H1 (cell line): ENCODE measurements at places on chromosomes 1 and 21.

GRCh38 chr1:213761845-213762407 lies 225.8 kb upstream of the PROX1 start:
- H3K27ac ChIP-seq: no peak overlapping the region
- DNase-seq: no peak
- H3K36me3 ChIP-seq: no peaks in the 10 kb centered on the region
- H3K4me1 ChIP-seq: no peaks in the 10 kb centered on the region; the same call in 1 of the 2 replicates

- no peaks in the 10 kb centered on the region for H3K27me3 ChIP-seq
- no peak overlapping the region for H3K27ac ChIP-seq
- H3K4me3 ChIP-seq: no peak overlapping the region
Observed at GRCh38 chr21:25396135-25396711, 211.1 kb downstream of the MRPL39 start.

- H3K4me3 ChIP-seq: no peak overlapping the region
- DNase-seq: no peak
- no peak overlapping the region for H3K27ac ChIP-seq
- H3K27me3 ChIP-seq: no peaks in the 10 kb centered on the region
Observed at GRCh38 chr1:202063093-202063492, 52.7 kb downstream of the ELF3 start.

DNA sequence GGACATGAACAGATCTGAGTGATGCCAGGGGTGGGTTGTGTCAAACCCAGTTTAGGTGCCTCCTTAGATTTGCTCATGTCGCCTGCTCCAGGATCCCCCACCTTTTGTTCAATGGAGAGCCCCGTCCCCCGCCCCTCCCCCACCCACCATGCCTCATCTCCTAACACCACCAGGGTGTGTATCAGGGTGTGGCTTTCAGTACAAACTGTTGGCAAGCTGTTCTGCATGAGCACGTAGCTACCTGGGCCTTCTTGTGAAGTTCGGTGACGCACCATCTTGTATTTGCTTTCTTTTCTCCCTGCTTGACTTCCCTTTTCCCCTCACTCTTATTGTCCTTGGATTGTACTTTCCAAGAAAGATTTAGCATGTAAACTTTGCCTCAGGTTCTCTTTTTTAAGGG lies 94.8 kb downstream of the EBNA1BP2 start:
- no peak overlapping the region for H3K4me3 ChIP-seq
- no peaks in the 10 kb centered on the region for H3K4me1 ChIP-seq
- no peak overlapping the region for H3K27ac ChIP-seq
- no peaks in the 10 kb centered on the region for H3K27me3 ChIP-seq

GRCh38 chr1:29081201-29081600 lies 42.5 kb downstream of the TMEM200B start:
- no peak overlapping the region for H3K4me3 ChIP-seq
- H3K27me3 ChIP-seq: no peaks in the 10 kb centered on the region
- H3K27ac ChIP-seq: no peak overlapping the region
- H3K36me3 ChIP-seq: no peaks in the 10 kb centered on the region
- no peaks in the 10 kb centered on the region for H3K4me1 ChIP-seq

DNA sequence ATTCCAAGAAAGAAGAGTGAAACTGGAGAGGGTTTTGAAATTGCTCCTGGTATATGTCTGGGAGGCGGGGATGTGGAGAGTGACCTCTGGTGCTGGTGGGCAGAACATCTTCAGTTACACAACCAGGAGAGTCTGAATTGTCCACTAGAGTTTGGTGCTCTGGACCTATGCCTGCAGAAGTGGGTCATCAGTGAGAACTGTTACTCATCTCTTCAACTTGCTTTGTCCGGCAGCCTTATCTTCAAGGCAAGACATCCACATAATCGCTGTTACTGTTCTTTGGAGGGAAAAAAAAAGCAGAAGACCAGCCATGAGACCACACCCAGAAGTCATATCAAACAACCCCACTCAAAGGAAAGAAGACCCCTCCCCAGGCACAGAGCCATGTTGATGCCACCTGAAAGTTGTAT lies 14.9 kb downstream of the SH2D1B start:
- H3K27ac ChIP-seq: no peak overlapping the region
- no peaks in the 10 kb centered on the region for H3K36me3 ChIP-seq
- H3K4me1 ChIP-seq: 0 out of 2 replicates have a peak, but pooled peaks cover 2% of the 10 kb centered on the region
- H3K4me3 ChIP-seq: no peak overlapping the region
- peak; percentile 14 for DNase-seq
- H3K27me3 ChIP-seq: no peaks in the 10 kb centered on the region

DNA sequence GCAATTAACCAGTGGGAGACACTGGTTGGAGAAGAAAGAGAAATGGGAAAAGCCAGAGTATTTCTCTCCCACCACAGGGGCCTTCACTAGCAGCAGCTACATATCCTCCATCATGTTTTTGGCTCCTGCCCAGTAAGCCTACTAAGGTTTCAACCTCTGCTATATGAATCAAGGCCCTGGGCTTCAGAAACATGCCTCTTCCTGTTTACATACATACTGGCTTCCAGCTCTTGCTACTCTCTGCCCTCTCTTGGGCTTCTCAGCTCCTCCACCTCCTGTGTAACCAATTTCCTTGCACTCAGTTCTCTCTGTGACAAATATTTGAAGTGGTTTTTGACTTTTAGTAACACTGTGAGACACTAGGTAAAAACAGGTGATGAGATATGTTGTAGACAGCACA lies 80.8 kb downstream of the LRRC7 start:
- H3K4me3 ChIP-seq: no peak overlapping the region
- no peak overlapping the region for H3K27ac ChIP-seq
- DNase-seq: no peak
- H3K36me3 ChIP-seq: no peaks in the 10 kb centered on the region

GRCh38 chr21:26425576-26425975 lies 147.5 kb downstream of the CYYR1 start:
- H3K4me3 ChIP-seq: no peak overlapping the region
- no peaks in the 10 kb centered on the region for H3K27me3 ChIP-seq
- H3K27ac ChIP-seq: no peak overlapping the region
- no peak for DNase-seq
- peaks cover 2% of the 10 kb centered on the region; the same call in 1 of the 2 replicates for H3K4me1 ChIP-seq

DNA sequence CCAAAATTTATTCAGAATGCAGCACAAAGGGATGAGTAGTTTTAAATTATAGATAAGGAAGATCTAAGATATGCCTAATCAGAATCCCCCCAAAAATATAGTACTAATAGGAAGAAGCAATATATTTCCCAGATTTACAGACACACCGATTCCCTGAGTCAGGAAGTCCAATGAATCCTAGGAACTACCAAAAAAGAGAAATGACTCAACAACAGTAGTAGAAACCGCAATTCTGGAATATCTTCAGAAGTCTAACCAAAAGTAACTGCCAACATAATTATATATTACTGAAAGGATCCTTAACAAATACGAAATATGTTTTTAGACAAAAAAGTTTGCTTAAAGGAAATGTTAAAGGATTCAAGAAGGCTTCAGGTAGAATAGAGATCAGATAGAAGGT lies 10.3 kb downstream of the AHCTF1 start:
- no peaks in the 10 kb centered on the region for H3K4me1 ChIP-seq
- no peak overlapping the region for H3K4me3 ChIP-seq
- no peak for DNase-seq
- no peak overlapping the region for H3K27ac ChIP-seq
- peaks cover 6% of the 10 kb centered on the region; the same call in 1 of the 2 replicates for H3K36me3 ChIP-seq

DNA sequence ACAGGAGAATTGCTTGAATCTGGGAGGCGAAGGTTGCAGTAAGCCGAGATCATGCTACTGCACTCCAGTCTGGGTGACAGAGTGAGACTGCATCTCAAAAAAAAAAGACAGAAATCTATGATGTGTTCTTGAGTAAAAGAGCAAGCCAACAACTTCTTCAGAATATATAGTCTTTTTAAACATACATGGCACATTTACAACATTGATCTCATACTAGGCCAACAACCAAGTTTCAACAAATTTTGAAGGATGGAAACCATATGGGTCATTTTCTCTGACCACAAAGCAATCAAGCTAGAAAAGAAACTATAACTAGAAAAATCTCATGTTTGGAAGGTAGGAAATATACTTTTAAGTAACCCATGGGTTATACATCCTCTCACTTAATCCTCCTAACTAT lies 38.3 kb downstream of the PAFAH2 start:
- DNase-seq: no peak
- H3K4me1 ChIP-seq: 0 out of 2 replicates have a peak, but pooled peaks cover 1% of the 10 kb centered on the region
- peaks cover 13% of the 10 kb centered on the region for H3K36me3 ChIP-seq
- no peak overlapping the region for H3K4me3 ChIP-seq

- peaks cover 3% of the 10 kb centered on the region; the same call in 1 of the 2 replicates for H3K36me3 ChIP-seq
- DNase-seq: no peak
- no peak overlapping the region for H3K27ac ChIP-seq
- no peaks in the 10 kb centered on the region for H3K4me1 ChIP-seq
- H3K4me3 ChIP-seq: no peak overlapping the region
Observed at GRCh38 chr1:2862814-2863647, 61.5 kb upstream of the TTC34 start.

DNA sequence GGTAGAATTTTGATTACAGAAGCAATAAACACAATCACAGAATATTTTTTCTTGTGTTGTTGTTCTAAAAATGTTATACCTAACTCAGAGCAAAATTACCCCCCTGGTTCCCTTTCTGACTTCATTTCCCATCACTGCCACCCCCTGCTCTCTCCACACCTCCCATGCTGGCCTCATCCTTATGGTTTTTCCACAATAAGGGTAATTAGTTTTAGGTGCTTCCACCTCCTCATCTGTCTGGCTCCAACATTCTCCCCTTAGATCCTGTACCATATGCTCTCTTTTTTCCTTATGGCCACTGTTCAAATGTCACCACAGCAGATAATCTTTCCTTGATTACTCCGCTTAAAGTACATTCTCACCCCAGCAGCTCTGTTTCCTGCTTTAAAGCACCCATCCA lies 2208.6 kb downstream of the MRPL39 start:
- no peaks in the 10 kb centered on the region for H3K4me1 ChIP-seq
- no peak overlapping the region for H3K27ac ChIP-seq

- H3K36me3 ChIP-seq: no peaks in the 10 kb centered on the region
- no peak overlapping the region for H3K4me3 ChIP-seq
- DNase-seq: no peak
- H3K4me1 ChIP-seq: peaks cover 15% of the 10 kb centered on the region
- 0 out of 2 replicates have a peak overlapping the region, but pooled peaks have one; percentile 21 for H3K27ac ChIP-seq
- H3K27me3 ChIP-seq: no peaks in the 10 kb centered on the region
Observed at GRCh38 chr1:6359216-6360116, 34.1 kb downstream of the ACOT7 start.

DNA sequence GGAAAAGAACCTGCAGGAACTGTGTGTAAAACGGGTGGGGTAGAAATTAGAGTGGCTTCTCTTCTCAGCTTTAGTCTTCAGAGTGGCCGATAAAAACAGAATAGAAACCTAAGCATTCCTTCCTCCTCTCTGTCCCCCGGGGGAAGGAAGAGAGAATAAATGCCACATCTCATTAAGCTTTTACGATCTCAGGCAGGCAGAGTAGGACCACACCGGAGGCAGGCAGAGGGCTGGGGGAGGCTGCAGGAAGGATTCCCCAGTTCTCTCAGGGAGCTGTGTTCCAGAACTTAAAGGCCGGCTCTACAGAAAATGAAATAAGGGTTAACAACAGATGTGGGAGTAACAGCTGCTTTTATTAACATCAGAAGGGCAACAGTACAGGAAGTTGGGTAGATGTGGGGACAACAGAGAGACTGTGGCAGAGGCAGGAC lies 24.5 kb upstream of the MEF2D start:
- DNase-seq: no peak
- peaks cover 10% of the 10 kb centered on the region for H3K4me1 ChIP-seq
- H3K4me3 ChIP-seq: no peak overlapping the region
- no peaks in the 10 kb centered on the region for H3K27me3 ChIP-seq
- no peak overlapping the region for H3K27ac ChIP-seq

- no peak for DNase-seq
- no peak overlapping the region for H3K27ac ChIP-seq
- no peaks in the 10 kb centered on the region for H3K27me3 ChIP-seq
- H3K4me1 ChIP-seq: no peaks in the 10 kb centered on the region
- H3K36me3 ChIP-seq: no peaks in the 10 kb centered on the region
Observed at GRCh38 chr1:229905031-229905545, 161.9 kb upstream of the GALNT2 start.

DNA sequence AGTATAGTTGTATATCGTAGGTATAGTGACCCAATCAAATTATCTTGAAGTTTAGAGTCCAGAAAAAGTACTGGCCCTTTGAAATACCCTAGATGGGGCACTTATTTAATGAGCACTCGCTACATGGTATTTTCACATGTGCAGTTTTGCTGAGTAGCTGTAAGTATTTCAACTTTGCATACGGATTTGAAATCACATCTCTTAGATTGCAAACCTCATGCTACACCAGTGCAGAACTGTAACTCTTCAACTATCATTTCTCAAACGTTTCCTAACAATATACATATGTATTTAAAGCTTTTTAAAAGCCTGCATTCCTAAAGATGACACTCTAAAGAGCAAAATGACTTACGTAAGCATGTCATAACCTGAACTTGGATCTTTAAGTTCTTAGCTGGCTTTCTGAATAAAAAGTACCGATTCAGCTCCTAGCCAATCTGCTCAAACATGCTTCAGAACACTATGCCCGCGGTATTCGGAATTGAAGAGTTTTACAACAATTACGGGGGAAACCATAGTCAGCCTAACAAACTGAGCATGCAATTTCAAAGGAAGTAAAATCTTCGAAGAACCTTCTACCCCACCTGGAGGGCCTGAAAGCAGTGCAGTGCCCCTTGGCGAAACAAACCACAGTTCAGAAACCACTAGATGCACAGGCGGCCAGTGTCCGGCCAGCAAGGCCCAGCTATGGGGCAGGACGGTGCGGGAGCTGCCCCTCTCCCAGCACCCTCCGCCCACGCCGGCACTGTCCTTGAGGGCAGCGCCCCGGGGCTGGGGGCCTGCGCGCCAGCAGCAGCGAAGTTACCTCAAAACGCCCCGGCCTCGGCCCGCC lies 863 bp downstream of the FH start:
- peak overlapping the region; percentile 80 for H3K4me3 ChIP-seq
- 0 out of 2 replicates have a peak, but pooled peaks cover 2% of the 10 kb centered on the region for H3K4me1 ChIP-seq

DNA sequence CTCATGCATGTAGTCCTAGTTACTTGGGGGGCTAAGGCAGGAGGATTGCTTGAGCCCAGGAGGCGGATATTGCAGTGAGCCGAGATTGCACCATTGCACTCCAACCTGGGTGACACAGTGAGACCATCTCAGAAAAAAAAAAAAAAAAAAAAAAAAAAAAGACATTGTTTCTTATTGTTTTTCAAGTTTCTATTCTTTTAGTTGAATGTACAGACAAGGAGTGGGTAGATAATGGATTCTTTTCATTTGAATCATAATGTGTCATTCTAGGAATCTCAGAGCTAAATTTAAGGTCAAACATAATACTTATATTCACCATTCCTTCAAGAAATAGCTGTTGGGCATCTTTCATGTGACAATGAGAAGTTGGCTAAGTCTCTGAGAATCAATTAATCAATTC lies 157.0 kb upstream of the C21orf91 start:
- H3K4me1 ChIP-seq: no peaks in the 10 kb centered on the region
- no peak overlapping the region for H3K27ac ChIP-seq
- DNase-seq: no peak
- no peaks in the 10 kb centered on the region for H3K27me3 ChIP-seq
- H3K36me3 ChIP-seq: no peaks in the 10 kb centered on the region
- no peak overlapping the region for H3K4me3 ChIP-seq

DNA sequence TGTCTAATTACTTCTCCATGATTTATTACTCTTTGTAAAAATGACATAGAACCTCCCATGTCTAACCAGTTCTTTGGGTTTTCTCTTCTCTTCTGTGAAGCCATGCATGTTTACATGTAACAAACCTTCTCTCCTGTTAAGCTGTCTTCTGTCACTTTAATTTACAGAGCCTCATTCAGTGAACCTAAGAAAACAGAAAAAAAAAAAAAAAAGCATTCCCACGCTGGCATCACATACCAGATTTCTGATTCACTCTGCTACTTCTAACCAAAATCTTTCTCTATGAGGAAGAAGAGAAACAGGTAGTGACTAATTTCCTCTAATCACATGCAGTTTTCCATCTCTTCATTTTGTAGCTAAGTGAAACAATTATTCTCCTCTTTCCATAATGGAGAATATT lies 141.4 kb upstream of the CXADR start:
- no peaks in the 10 kb centered on the region for H3K36me3 ChIP-seq
- no peak for DNase-seq
- no peak overlapping the region; the same call in 1 of the 2 replicates for H3K27ac ChIP-seq
